ENCODE measurements at places on chromosomes 7 and 10.
A peak's percentile ranks its signal among the peaks of the same experiment; 100 is the strongest.

GRCh38 chr7:77157446-77157845 is 35.0 kb downstream of the CCDC146 start:
- no peak for DNase-seq

- DNase-seq = peak; percentile 24
Measured at GRCh38 chr10:31299119-31299518, 19.9 kb upstream of the ZEB1 start.

- DNase-seq = peak; percentile 88
Measured at GRCh38 chr7:30091491-30091912, 43.3 kb upstream of the MTURN start.

DNA sequence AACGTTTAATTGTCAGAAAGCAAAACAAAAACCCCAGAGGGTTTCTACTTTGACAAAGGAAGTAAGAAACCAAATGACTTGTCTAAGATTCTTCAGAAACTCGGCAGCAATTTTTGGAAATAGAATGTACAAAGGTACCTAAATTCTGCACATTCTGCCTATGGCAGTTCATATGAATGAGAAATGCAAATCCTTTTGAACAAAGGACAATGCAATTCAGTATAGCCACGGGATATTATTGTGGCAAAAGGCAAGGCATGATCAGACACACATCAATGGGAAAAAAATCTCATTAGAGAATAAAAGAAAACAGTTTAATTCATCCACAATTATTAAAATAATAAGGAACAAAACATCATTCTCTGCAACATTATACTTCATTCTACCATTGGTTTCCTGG is 93.4 kb downstream of the SEMA3C start:
- no peak for DNase-seq

- DNase-seq = no peak
Measured at GRCh38 chr10:34791228-34791627, 23.9 kb downstream of the PARD3 start.

GRCh38 chr7:135645296-135645904 is 16.9 kb upstream of the STMP1 start:
- DNase-seq = peak; percentile 69

DNA sequence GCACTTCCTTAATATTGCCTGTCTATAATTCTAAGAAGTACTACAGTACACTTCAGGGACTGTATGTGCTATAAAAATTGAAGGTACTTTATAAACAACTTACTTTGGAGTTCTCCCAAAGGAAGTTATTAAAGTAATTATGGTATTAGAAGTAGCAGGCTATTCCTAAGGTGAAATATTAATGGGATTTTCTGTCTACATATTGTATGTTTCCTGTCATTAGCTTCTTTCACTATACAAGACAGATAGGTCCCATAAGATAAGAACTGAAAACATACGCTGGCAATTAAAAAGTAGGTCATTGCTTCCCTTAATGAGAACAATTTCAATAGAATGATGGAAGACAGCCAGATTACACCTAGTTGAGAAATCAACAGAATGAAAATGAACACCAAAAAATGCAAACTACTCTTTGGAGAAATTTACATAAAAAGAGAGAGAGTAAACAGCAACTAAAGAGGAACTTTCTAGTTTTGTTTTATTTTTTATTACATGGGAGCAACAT is 147.0 kb downstream of the HBP1 start:
- DNase-seq = no peak

DNA sequence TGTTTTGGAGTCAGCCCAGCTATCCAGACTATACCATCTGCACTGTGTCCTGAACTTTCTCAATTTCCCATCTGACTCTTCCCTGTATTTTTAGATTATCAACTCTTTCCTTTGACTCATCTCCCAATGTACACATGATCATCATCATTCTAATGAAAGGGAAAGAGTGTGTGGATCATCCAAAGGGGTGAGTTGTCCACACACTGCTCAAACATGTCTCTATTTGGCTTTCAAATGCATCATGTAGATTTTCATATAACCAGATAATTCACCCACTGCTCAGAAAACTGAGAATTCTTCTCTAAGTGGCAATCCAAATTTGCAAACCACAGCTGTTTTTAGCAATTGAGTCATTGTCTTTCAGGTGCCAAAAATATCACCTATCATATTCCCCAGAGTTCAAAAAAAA is 190.2 kb upstream of the HPS1 start:
- DNase-seq = no peak

DNA sequence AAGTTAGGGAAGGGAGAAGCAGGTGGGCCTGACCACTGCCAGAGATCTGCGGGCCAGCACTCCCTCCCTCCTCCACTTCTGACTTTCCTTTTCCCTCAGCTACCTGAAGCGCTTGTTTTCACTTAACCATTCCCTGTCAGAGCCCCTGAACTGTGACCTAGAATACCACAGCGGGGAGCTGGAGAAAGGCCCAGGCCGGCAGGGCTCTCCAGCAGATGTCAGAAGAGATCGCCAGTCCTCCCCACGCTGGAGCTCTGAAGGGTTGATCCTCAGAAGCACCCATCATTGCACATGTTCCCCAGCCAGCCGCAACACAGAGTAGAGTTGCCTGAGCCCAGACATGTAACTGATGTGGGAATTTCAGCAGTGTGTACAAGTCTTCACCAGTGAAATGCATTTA is 44.4 kb upstream of the GAD2 start:
- DNase-seq = no peak

DNA sequence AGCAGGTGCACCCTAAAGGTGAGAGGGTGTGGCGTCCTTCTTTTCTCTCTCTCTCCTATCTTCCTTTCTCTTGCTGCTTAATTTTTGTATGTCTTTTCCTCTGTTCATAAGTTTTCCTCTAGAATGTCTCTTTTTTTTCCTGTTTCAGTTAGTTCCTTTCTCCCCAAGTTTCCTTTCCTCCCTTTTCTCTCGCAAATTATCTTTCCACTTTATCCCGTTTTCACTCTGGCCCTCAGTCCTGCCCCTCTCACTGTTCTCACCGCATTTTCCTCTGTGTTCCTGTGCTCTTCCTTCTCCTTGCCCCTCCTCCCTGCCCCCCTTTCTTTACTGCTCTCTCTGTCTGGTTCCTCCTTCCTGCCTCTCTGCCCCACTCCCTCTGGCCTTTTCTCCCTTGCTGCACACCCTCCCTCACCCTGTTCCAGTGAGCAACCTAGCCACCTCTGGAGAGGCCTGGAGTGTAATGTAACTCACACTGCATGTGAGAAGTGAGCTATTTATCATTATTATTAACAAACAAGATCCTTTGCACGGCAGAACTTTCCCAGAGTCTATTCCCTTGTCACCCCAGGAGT is 158.5 kb downstream of the C10orf105 start:
- DNase-seq = no peak

DNA sequence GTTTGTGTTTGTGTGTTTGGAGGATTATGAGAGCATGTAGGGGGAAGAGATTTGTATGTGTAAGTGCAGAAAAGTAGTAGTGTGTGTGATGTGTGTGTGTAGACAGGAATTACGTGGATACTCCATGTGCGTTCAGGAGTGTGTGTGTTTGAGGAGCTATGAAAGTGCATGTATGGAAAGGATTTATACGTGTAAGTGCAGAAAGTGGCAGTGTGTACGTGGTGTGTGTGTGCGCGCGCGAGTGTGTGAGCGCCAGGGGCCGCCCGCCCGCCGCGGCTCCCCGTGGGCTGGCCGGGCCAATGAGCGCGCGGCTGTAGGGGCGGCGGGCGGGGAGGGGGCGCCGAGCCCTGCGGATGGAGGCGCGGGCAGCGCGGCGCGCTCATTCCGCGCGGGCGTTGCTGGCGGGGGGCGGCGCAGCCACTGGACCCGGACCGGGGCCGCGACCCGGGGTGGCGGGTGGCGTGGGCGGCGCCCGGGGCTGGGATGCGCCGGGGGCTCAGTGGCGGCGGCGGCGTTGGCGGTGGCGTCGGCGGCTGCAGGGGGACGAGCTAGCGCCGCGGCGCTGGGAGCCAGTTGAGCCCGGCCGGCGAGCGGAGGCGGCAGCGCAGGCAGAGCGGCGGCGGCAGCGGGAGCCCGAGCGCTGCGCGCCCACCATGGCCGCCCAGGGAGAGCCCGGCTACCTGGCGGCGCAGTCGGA is at the start of gene BICC1:
TSS of gene BICC1 (plus strand) at position 382 of the 697 bp plus-strand sequence. CDS start at position 654, 272 bp downstream.
- peak; percentile 57 for DNase-seq

- no peak for DNase-seq
Measured at GRCh38 chr7:118626739-118627138, 402.2 kb downstream of the ANKRD7 start.

DNA sequence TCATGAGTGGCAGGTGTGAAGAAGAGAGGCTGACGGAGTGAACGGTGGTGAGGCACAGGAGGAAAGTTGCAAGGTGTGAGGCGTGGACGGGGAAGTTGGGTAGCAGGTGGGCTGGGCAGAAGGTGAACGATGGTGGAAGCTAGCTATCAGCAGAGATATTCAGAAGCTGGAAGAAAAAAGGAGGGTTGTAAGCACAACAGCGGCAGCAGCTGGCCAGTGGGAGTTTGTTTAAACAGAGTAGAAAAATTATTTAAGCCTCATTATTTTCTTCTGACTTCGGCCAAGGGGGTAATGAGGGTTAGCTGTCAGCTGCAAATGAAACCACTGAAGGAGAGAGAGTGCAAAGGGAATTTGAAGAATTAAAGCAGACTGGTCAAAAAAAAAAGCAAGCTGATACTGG is 62.1 kb upstream of the PRKAR2B start:
- DNase-seq = no peak

DNA sequence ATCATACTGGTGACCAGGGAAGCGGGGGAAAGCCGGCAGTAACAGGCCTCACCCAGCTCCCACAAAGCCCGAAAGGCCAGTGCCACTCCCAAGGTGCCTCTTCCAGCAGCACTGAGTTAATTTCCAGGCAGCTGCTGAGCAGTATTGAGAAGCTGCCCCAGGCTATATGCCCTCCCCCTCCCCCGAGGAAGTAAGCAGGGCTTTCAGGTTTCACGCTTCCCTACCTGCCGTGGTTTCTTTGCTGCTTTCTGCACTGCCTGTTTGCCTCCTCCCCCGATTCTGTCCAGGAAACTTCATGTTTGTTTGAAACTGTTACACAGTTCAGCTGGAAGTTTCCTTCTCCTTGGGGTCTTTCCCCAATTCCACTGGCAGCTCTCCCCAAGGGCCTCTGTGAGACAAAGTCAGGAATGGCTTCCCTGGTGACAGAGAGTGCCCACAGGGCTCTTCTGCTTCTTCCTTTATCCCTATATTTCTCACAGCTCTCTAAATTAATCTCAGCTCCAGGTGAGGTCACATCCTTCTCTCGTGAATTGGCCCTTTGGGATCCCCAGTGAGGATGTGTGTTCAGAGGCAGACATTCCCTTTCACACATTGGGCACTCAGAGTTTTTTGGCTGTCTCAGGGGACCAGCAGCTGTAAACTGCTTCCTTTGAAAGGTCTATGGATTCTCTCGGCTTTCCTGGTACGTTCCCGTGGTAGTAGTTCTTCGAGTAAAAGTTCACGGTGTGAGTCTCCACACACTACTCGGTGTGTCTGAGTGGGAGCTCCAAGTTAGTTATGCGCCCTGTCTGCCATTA is 19.4 kb downstream of the C1GALT1 start:
- DNase-seq = no peak

GRCh38 chr10:63346015-63346441 is 119.7 kb downstream of the JMJD1C start:
- DNase-seq = peak; percentile 49

DNA sequence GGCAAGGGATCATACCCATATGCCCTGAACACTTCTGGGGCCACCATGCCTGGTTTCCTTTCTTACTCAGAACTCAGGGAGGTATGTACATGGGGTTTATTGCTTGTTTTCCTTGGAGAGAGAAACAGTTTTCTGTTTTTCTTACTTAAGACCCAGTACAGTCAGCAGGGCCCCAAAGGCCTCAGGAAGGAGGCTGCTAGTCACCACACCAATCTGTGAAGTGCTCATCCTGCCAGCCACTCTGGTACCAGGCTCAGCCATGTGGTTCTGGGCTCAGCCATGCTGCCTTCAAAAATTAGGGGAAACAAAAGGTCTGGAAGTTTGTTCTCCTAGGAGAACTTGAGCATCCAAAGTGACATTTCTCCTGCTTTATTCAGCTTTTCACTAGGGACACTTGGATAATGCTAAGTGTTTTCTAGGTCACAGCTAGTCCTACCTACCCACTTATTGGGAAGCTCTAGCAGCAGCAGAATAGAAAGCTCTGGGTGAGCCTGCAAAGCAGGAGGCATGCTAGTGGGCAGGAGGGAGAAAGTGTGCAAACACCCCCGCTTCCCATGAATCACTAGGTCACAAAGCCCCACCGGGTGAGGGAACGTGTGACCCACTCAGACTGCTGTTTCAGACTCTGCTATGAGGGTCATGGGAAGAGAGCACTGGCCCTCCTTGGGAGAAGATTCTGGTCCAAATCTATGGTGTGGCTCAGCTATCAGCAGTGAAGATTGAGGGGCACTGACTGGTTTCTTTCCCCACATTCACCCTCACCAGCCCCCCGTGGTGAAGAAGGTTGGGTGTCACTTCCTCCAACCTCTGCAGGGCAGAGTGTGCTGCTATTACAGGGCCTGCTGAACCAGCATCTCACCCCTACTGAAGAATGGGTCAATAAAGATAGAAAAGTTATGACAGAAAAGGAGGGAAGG is 23.9 kb downstream of the NUDCD3 start:
- no peak for DNase-seq

DNA sequence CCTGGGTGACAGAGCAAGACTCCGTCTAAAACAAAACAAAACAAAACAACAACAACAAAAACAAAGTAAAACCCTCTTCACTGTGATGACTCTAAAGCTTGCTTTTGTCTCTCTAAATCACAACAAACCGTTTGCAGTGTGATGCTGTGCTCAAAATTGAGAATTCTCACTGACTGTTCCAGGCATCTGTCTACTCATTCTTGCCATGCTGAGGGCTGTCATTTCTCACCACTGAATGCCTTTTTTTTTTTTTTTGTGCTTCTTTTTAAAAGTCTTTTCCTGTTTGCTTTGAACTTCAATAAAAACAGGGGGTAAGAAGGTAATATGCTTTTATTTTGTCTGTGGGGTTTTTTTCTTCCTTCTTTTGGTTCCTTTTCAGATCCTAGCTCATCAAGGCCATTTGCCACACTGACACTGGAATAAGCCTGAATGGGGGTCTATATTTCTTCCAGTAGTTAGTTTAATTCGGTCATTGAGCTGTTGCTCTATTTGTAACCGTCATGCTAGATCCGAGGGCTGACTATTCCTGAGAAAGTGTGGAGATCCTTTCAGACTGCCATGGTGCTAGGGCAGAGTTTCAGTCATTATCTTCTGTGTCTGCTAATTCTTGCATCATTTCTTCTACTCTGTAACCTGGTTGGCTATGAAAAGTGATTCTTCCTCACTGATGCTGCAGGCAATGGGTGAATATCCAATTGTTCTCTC is 10.6 kb downstream of the FAS start:
- DNase-seq = no peak

- peak; percentile 34 for DNase-seq
Measured at GRCh38 chr10:68135362-68135761, 26.1 kb downstream of the MYPN start.

DNA sequence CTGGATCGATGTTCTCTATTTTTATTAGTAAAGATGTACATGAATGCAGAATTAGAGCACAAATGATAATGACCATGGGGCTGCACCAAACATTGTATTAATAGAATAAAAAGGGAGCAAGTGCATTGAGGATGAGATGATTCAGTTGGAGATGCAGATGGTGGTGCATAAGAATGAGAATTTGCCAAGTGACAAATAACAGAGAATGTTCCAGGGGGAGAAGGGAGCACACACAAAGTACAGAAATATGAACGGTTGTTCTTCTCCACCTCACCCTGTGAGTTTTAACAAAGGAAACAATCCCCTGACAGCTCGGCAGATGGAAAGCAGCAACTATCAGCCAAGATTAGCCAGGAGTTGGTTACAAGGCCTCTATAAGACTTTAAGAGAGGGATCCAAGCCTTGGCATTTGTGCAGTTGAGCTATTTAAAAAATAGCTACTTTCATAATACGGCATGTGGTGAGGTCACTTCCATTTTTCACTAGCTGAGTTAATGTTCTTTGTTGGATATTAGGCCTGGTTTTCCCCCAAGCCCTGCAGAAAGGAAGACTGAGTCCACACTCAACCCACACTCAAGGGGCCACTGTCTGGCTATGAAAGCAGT is 462.5 kb downstream of the TNS3 start:
- no peak for DNase-seq
